ENCODE measurements at places on chromosomes 16 and 17. TPM values are rescaled to one million over a fixed set of nuclear protein-coding genes. Genes with fewer than 3 reads are reported as not detected.

DNA sequence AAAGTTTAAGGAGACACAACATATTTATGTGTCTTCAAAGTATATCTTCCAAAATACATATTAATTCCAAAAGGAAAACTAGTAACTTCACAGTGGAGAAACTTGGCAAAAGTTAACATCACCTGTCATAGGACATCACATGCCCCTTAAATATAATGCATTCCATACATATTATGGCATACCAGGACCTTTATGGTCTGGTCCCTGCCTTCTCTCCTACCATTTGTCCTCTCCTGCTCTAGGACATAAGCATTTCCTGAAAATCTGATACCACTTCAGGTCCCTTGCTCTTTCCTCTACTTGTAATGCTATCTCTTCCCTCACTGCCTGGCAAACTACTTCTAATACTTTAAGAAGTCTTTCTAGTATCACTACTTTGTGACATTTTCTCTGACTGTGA is 168.1 kb upstream of the RBL2 start:
- no peaks in the 10 kb centered on the region for H3K4me1 ChIP-seq
- no peaks in the 10 kb centered on the region for H3K27me3 ChIP-seq
- DNase-seq = no peak
- no peak overlapping the region for H3K27ac ChIP-seq

GRCh38 chr17:44113868-44114840 is 9.3 kb downstream of the HDAC5 start:
- no peaks in the 10 kb centered on the region for H3K27me3 ChIP-seq
- H3K4me1 ChIP-seq = no peaks in the 10 kb centered on the region
- no peaks in the 10 kb centered on the region for H3K36me3 ChIP-seq

GRCh38 chr17:74280093-74280513 is 6.1 kb downstream of the DNAI2 start:
- H3K36me3 ChIP-seq = peaks cover 8% of the 10 kb centered on the region
- H3K4me1 ChIP-seq = peaks cover 50% of the 10 kb centered on the region
- peak; percentile 69 for DNase-seq
- no peaks in the 10 kb centered on the region for H3K27me3 ChIP-seq
- peak overlapping the region; percentile 9 for H3K4me3 ChIP-seq

Gene ARHGAP44
- 0.21 TPM for total RNA-seq

- H3K4me3 ChIP-seq = no peak overlapping the region
- H3K27me3 ChIP-seq = no peaks in the 10 kb centered on the region
- no peak overlapping the region for H3K27ac ChIP-seq
- DNase-seq = no peak
- no peaks in the 10 kb centered on the region for H3K36me3 ChIP-seq
- no peaks in the 10 kb centered on the region for H3K4me1 ChIP-seq
Observed at GRCh38 chr17:69702078-69702477, 287.6 kb downstream of the MAP2K6 start.

Gene DOC2B
- 0.30 TPM for total RNA-seq

GRCh38 chr16:21626659-21627277 is 25.6 kb downstream of the IGSF6 start:
- H3K4me1 ChIP-seq = peaks cover 37% of the 10 kb centered on the region
- H3K36me3 ChIP-seq = peaks cover 68% of the 10 kb centered on the region
- H3K4me3 ChIP-seq = peak overlapping the region; percentile 24
- H3K27ac ChIP-seq = peak overlapping the region; percentile 70
- no peaks in the 10 kb centered on the region for H3K27me3 ChIP-seq
- no peak for DNase-seq

- H3K4me1 ChIP-seq = peaks cover 74% of the 10 kb centered on the region
- H3K4me3 ChIP-seq = peak within 1 kb of the TSS; percentile 97
- H3K36me3 ChIP-seq = peaks cover 83% of the 10 kb centered on the region
- DNase-seq = peak; percentile 90
- no peaks in the 10 kb centered on the region for H3K27me3 ChIP-seq
Observed at GRCh38 chr16:56988948-56989945, at the start of gene NLRC5. Gene NLRC5 (plus strand): TSS chr16:56989557. CDS start chr16:57020713, 31,156 bp downstream.

GRCh38 chr17:59427425-59427921 is 96.0 kb downstream of the YPEL2 start:
- no peaks in the 10 kb centered on the region for H3K36me3 ChIP-seq
- no peaks in the 10 kb centered on the region for H3K27me3 ChIP-seq
- H3K27ac ChIP-seq = no peak overlapping the region
- H3K4me3 ChIP-seq = no peak overlapping the region
- no peak for DNase-seq
- H3K4me1 ChIP-seq = peaks cover 17% of the 10 kb centered on the region

- no peak within 1 kb of the TSS for H3K27ac ChIP-seq
- no peaks in the 10 kb centered on the region for H3K27me3 ChIP-seq
- H3K4me1 ChIP-seq = peaks cover 24% of the 10 kb centered on the region
Observed at GRCh38 chr17:38925263-38925995, at the start of gene LASP1NB. Gene LASP1NB (plus strand): TSS chr17:38925614.

- peaks cover 13% of the 10 kb centered on the region for H3K4me1 ChIP-seq
- peak overlapping the region; percentile 43 for H3K4me3 ChIP-seq
- no peak overlapping the region for H3K27ac ChIP-seq
- no peak for DNase-seq
Observed at GRCh38 chr17:55266051-55266957, 1.5 kb downstream of the HLF start.

Gene TAC4
- total RNA-seq = not detected

DNA sequence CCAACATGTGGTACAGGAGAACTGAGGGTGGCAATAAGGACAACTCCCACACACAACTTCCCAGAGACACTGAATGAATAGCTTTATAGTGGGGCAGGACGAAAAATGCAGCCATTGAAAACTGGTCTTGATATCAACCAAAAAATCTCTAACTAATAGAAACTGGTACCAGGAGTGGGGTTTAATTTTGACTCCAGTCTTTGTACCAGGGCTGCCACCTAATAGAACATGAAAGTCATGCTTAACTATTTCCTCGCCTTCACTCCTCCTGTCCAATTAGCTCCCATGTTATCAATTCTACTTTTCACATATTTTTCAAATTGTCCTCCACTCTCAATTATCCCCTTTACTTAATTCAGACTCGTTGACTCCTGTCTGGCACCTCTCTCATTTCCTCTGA is 192.0 kb upstream of the ERCC4 start:
- no peak overlapping the region for H3K27ac ChIP-seq
- no peaks in the 10 kb centered on the region for H3K27me3 ChIP-seq
- H3K4me3 ChIP-seq = no peak overlapping the region
- H3K4me1 ChIP-seq = no peaks in the 10 kb centered on the region

GRCh38 chr17:58446086-58446485 is 28.8 kb upstream of the RNF43 start:
- H3K27me3 ChIP-seq = no peaks in the 10 kb centered on the region
- no peak for DNase-seq
- H3K36me3 ChIP-seq = no peaks in the 10 kb centered on the region
- H3K4me3 ChIP-seq = no peak overlapping the region
- H3K27ac ChIP-seq = no peak overlapping the region

GRCh38 chr17:50883850-50884438 is 17.8 kb upstream of the TOB1 start:
- H3K4me3 ChIP-seq = no peak overlapping the region
- H3K36me3 ChIP-seq = no peaks in the 10 kb centered on the region
- H3K4me1 ChIP-seq = peaks cover 13% of the 10 kb centered on the region
- no peak overlapping the region for H3K27ac ChIP-seq
- H3K27me3 ChIP-seq = peaks cover 24% of the 10 kb centered on the region

DNA sequence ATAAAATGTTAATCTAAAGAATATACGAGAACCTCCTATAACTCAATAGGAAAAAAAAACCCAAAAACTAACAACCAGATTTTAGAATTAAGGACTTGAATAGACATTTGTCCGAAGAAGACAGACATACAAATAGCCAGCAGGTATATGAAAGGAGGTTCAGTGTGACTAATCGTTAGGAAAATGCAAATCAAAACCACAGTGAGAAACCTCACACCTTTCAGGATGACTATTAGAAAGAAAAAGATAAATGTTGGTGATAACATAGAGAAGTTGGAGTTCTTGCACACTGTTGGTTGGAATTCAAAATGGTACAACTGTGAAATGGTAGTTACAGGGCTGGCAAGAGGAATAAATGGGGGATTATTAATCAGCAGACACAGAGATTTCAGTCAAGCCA is 339.0 kb downstream of the TMEM114 start:
- peaks cover 2% of the 10 kb centered on the region for H3K4me1 ChIP-seq
- no peaks in the 10 kb centered on the region for H3K27me3 ChIP-seq

GRCh38 chr16:74922150-74923138 is 62.5 kb downstream of the WDR59 start:
- no peak overlapping the region for H3K27ac ChIP-seq
- H3K27me3 ChIP-seq = no peaks in the 10 kb centered on the region
- H3K4me1 ChIP-seq = no peaks in the 10 kb centered on the region
- no peak for DNase-seq

DNA sequence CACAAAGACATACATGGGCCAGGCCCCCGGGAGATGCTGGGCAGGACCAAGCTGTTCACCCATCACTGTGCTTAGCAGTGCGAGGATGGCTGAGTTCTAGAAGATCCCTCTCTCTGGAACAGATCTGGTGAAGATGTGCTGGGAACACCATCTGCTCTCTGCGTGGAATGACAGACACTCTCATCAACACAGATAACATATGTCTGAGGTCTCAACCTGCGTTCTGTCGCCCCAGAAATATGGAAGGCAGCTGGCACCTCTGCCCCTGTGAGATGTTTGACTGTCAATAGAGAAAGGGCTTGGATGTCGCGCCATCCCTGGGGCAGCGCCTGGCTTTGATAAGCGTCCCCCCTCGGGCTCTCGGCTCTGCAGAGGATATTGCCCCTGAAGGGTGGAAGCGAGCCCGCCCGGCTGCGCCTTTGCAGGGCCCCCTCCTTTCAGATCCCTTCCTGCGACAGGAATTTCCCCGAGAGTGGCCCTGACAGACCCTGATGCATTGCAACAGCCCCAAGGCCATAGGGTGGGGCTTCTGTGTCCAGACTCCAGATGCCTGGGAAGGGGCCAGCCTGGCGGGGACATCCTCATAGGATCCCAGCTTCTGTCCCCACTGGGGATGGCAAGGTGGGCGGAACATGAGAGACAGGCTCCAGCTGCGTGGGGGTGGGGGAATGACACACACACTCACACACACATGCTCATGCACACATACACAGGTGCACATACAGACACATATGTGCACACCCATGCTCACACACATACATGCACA is 86.9 kb upstream of the ZNF469 start:
- H3K36me3 ChIP-seq = no peaks in the 10 kb centered on the region
- H3K27ac ChIP-seq = no peak overlapping the region
- no peaks in the 10 kb centered on the region for H3K27me3 ChIP-seq
- no peak for DNase-seq

DNA sequence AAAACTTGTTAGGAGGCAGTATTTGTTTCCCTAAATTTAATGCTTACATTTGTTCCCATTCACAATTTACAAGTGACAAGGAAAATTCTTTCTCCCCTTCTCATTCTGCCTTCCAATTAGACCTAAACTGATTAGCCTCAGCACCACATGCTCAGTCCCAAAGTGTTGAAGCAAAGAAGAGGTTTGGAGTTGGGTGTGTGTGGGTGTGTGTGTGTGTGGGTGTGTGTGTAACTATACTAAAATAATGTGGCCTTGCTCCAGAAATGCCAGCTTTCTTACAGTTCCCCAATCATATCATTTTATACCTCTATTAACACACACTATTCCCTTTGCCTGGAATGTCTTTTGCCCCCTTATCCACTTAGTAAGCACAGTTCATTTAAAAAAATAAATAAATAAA is 6.9 kb upstream of the UTP6 start:
- DNase-seq = no peak
- H3K4me3 ChIP-seq = no peak overlapping the region
- H3K27ac ChIP-seq = no peak overlapping the region

- DNase-seq = peak; percentile 68
- no peak within 1 kb of the TSS for H3K27ac ChIP-seq
- peaks cover 64% of the 10 kb centered on the region for H3K27me3 ChIP-seq
- H3K36me3 ChIP-seq = no peaks in the 10 kb centered on the region
- peak within 1 kb of the TSS; percentile 64 for H3K4me3 ChIP-seq
- H3K4me1 ChIP-seq = peaks cover 9% of the 10 kb centered on the region
Observed at GRCh38 chr17:6831661-6832263, at the start of gene TEKT1. Gene TEKT1 (minus strand): TSS chr17:6831729. CDS start chr17:6830376, 1,353 bp downstream.

- H3K27ac ChIP-seq = no peak overlapping the region
- H3K27me3 ChIP-seq = peaks cover 49% of the 10 kb centered on the region
- no peaks in the 10 kb centered on the region for H3K36me3 ChIP-seq
- DNase-seq = no peak
- H3K4me3 ChIP-seq = no peak overlapping the region
Observed at GRCh38 chr17:6070430-6070912, 292 bp downstream of the WSCD1 start.

- H3K36me3 ChIP-seq = peaks cover 6% of the 10 kb centered on the region
- no peak overlapping the region for H3K27ac ChIP-seq
- no peaks in the 10 kb centered on the region for H3K27me3 ChIP-seq
- peaks cover 25% of the 10 kb centered on the region for H3K4me1 ChIP-seq
- DNase-seq = no peak
Observed at GRCh38 chr16:53509906-53510703, 7.1 kb upstream of the AKTIP start.

DNA sequence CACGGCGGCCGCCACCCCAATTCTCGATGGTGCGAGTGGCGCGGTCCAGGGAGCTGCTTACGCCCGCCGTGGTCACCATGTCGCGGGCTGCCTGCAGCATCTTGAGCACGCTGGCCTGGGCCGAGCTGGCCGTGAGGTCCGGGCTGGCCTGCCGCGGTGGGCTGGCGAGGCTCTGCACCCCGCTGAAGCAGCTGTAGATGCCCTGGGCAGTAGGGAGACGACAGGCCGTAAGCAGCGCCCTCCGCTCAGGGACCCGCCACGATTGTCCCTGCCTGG is 16.4 kb downstream of the GRIN2C start:
- no peak overlapping the region for H3K27ac ChIP-seq
- DNase-seq = no peak
- peaks cover 3% of the 10 kb centered on the region for H3K36me3 ChIP-seq
- H3K4me3 ChIP-seq = no peak overlapping the region

DNA sequence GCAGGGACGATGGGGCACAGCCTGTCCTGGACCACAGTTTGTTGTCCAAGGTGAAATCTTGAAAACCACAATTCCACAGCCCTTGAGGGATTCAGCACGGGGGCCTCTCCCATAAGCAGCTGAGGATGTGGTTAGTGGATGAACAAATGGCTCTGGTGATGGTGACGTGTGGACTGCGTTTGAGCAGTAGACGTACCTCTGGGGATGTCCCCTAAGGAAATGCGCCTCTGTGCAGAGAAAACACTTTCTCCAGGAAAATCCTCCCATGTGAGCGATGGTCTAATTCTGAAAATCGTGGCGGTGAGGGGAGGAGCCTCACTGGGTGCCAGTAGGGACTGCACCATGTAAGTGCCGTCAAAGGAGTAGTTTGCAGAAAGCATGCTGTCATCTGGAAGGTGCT is 2.7 kb upstream of the SEPTIN12 start:
- H3K4me3 ChIP-seq = no peak overlapping the region
- H3K27me3 ChIP-seq = no peaks in the 10 kb centered on the region
- DNase-seq = no peak
- no peaks in the 10 kb centered on the region for H3K36me3 ChIP-seq

Gene GDPD1
- total RNA-seq = 2.7 TPM

DNA sequence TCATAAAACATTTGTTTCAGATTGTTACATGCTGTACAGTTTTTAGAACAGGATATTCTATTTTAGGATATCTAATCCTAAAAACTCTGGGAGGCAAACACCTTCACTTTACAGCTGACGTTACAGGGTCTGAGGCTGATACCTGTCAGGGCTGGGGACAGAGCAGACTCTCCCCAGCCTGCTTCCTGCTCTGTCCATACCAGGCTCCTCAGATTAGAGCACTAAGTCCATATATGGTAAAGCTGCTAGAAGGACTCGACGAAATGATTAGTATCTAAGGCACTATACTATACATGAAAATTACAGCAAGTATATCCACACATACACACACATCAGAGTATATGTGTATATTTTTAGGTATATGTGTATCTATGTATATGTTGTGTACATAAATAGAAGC is 125.2 kb downstream of the ZFHX3 start:
- H3K4me3 ChIP-seq = no peak overlapping the region
- peak overlapping the region; percentile 14 for H3K27ac ChIP-seq
- H3K4me1 ChIP-seq = peaks cover 17% of the 10 kb centered on the region
- no peaks in the 10 kb centered on the region for H3K27me3 ChIP-seq
- no peaks in the 10 kb centered on the region for H3K36me3 ChIP-seq

Gene CD300A
- 16.6 TPM for total RNA-seq

Gene KRT9
- not detected for total RNA-seq

Gene APOBR
- total RNA-seq = 7.7 TPM

Measured in activated T-helper 2 cell treated with anti-CD3 and anti-CD28 coated beads, Interferon-gamma antibody, Interleukin-2, Interleukin-4, amounts not matched to agents 10 μg/mL and 5 μg/mL and 100 μg/mL, durations not matched to agents 14 hours and 24 hours and 36 hours (primary cell).